ENCODE measurements at places on chromosomes 7 and 10.

- DNase-seq, result no peak
Measured at GRCh38 chr7:46970131-46970430, 611.8 kb downstream of the TNS3 start.

- DNase-seq, result no peak
Measured at GRCh38 chr7:43823941-43824340, 45.4 kb downstream of the MRPS24 start.

DNA sequence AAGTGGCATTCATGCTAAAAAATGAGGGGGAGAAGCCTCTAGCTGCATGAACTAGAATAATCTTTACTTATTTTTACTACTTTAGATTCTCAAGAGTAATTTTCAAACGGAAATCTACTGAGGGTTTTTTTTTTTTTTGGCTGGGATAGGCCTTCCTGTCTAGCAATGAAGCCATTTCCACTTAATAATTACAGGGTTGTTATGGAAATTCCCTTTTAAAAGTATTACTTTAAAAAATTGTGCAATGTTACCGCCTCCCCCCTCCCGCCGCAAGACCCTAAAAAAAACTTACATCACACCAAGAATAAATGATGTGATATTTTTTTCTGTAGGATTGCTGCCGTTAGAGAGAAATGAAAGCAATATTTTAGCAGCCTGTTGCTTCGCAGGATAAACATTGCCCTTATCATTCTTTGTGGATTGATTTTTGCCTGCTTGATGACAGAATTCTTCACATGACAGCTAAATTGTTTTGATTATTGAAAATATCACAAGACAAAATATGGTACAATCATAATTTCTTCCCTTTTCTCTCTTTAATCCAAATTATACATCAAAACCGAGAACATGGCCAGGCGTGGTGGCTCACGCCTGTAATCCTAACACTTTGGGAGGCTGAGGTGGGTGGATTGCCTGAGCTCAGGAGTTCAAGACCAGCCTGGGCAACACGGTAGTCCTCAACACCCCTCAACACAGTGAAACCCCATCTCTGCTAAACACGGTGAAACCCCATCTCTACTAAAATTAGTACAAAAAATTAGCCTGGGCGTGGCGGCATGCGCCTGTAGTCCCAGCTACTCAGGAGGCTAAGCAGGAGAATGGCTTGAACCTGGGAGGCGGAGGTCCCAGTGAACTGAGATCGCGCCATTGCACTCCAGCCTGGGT is 32.8 kb downstream of the ARL4A start:
- peak; percentile 41 for DNase-seq

GRCh38 chr7:148540041-148540738 is 50.4 kb upstream of the C7orf33 start:
- peak; percentile 70 for DNase-seq

GRCh38 chr7:71155236-71155635 is 23.3 kb downstream of the GALNT17 start:
- no peak for DNase-seq

DNA sequence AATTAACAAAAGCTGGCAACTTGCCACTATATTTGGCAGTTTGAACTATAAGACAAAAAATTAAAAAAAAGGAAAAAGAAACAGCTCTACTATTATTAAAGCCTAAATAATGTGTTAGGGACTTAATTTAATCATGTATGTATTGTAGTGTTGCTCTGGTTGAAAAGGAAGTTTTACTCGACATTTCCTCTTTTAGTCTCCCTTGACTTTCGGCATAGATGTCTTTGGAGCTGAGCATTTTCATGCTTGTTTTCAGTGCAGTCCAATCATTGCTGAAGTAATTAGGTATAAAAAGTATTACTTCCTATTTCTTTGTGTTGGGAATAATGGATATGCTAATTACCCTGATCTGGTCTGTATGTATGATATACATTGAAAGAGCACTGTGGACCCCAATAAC is 216.8 kb upstream of the KLF6 start:
- DNase-seq, result no peak

- no peak for DNase-seq
Measured at GRCh38 chr7:76089865-76090475, 42.1 kb downstream of the MDH2 start.

DNA sequence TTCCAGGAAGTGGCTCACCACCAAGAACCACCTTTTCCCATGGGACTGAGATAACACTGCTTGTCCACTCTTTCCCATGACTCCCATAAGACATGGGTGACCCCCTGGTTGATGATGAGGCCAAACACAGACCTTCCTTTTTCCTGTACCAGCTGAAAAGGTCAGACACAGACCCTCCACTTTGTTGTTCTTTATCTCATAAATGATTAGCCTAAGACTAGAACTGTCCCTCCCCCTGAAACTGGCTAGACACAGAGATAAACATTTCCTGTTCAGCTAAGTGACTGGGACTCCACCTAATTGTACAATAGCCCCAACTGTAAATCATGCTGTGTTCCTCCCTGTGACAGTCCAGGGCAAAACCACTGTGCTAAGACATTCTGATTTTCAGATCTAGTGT is 8.2 kb upstream of the NRG3 start:
- no peak for DNase-seq

DNA sequence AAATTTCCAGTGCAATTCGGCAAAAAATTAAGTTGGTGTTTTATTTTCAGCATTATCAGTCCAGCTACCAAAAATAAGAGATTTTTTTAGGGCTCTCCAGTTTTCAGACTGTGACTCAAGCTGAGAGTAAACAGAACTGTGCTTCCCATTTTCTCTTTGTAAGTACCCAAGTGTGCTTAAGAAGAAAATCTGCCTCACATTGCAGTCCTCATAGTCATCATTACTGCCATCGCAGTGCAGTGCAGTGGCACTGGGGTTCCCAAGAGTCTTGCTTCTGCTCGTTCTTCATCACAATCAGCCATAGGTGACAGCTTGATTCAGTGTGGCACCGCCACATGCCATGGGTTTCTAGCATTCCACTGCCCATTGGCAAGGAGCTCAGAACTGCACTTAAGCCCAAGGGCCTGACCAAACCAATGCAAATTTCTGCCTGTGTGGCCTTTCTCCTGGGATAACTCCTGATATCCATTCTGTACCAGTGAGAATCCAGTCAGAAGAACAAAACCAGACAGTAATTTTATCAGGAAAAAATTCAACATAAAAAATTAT is 25.6 kb upstream of the ERCC6 start:
- DNase-seq, result no peak

- DNase-seq, result no peak
Measured at GRCh38 chr7:77561352-77561751, 24.3 kb downstream of the PTPN12 start.

GRCh38 chr10:114044247-114045135 is 825 bp downstream of the ADRB1 start:
- DNase-seq, result no peak

GRCh38 chr10:16809074-16809718 is 8.0 kb downstream of the RSU1 start:
- no peak for DNase-seq

DNA sequence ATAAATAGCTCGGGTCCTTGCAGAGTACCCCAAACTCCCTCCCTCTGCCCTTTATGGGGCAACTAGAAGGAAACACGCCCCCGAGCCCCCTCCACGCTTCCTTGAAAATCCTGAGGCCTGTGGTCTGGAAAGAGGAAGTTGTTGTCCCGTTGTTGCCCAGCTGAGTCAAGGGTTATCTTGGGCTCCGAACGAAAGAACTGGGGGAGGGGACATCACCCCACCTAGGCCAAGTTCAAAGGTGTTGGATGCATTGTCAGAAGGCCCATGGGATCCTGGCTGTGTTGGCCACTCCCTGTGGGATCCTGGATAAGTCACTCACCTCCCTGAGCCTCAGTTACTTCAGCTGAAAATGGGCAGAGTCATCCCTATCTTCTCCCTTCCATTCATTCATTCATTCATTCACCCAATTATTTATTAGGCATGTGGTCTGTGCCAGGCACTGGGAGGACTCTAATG is at the start of gene CCL24:
Gene CCL24, minus strand, starts transcription at position 26 of the 456 bp plus-strand sequence. CDS start 91 bp downstream, outside the sequence.
- DNase-seq, result no peak

- no peak for DNase-seq
Measured at GRCh38 chr7:1713502-1714484, 43.7 kb downstream of the ELFN1 start.

GRCh38 chr10:24622781-24623301 is 100.8 kb downstream of the ARHGAP21 start:
- no peak for DNase-seq

- DNase-seq, result no peak
Measured at GRCh38 chr10:21130683-21131442, 233.8 kb upstream of the NEBL start.

DNA sequence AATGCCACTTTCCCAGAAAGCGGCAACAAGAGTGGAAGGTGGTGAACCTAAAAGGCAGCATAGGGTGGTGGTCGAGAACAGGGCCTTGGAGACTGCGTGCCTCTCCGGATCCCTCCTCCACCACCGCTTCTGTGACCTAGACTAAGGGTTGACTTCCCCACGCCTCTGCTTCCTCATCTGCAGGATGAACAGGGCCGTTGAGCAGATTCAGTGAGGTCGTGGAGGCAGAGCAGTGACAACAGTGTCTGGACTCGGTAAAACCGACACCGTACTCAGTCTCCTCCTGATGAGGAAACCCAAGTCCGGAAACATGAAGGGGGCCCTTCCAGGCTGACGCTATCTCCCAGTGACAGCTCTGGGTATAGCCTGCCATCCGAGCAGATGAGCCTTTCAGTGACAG is 162.6 kb downstream of the CELF2 start:
- DNase-seq, result no peak

- DNase-seq, result no peak
Measured at GRCh38 chr10:49559476-49559875, 20.6 kb upstream of the ERCC6 start.

DNA sequence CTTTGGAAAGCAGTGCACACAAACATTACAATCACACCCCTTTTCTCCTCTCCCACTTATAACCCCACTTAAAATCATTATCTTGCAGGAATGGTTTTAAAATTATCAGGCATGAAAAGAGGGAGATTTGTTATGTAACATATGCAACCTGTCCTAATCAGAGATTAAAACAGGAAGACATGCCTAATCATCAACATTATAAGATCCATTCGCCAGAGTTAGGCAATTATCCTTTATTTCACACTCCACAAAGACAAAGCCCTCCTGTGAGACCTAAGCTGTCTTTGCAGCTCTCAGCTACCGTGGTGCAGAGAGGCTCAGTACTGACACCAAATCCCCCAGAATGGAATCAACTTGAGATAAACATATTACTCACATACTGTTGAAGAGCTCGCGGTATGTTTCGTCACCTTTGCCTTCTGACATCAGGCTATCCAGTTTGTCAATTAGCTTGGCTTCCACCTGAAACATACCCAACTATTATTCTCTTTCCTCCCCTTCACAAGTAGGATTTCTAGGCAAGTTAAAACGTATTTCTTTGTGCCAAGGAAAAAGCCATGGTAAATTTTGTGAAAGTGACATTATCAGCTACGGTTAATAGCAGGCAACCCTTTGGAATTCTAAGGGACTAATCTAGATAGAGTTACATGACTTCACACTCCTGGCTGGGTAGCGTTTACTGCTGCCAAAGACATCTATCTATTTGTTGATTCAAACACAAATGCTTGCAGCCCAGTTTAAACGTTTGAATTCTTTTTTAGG is 226.2 kb upstream of the IMMP2L start:
- no peak for DNase-seq

DNA sequence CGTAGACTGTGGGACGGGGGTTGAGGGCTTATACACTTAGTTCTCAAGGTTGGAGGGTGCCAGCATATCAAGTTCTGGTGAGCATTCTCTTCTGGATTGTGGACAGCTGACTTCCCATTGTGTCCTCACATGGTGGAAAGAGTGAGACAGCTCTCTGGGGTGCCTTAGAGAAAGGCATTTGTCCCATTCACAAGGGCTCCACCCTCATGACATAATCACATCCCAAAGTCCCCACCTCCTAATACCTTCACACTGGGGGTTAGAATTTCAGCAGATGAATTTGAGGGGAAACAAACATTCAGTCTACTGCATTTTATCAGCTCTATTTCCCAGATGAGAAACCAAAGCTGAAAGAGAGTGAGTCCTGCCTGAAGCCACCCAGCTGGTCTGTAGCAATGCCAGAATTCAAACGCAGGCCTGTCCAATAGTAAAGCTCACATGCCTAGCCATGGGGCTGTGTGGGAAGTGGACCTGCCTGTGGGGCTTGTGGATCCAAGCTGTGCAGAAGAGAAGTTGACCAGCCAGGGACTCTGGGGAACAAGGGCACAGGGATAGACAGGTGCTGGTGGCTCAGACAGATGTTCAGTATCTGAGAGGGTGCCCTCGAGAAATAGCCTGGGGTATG is 34.9 kb upstream of the LOXL4 start:
- no peak for DNase-seq

DNA sequence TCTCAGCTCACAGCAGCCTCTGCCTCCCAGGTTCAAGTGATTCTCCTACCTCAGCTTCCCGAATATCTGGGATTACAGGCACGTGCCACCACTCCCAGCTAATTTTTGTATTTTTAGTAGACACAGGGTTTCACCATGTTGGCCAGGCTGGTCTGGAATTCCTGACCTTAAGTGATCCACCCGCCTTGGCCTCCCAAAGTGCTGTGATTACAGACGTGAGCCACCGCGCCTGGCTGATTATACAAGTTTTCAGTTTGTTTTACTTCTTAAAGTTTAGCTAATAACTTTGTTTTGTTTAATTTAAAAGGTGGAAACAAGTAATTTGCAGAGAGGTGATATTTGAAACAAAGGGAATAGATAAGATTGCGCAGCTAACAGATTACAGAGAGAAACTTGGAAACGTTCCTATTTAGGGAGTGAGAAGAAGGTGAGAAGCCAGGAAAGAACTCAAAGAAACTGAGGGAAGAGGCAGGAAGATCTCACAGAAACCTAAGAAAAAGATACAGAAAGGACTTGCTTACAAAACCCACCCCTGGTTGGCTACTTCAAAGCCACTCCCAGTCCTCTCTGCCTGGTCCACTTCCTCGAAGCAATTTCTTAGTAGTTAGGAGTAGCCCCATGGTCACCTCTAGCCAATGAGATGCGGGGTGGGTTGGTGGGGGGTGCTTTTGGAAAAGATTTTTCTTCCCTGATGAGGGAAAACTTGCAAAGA is 15.0 kb upstream of the PDLIM1 start:
- DNase-seq, result peak; percentile 62

DNA sequence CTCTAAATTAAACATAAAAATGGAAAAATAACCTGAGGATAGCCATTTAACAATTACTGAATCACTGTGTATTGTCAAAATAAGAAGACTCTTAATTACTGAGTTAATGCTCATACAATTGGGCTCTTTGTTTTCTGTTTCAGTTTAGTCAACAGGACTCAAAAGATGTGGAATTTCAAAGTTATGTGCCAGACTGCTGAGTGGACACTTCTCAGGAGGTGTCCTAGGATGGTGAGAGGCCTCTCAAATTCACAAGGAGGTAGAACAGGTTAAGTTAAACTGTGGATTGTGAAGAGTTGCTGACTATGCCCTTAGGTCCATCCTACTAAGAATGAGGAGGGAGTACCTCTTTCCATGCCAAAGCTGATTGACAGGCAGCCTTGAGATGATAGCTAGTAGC is 157.7 kb upstream of the CHRM2 start:
- DNase-seq, result no peak

- DNase-seq, result no peak
Measured at GRCh38 chr7:128160296-128160695, 80.8 kb upstream of the LEP start.

- no peak for DNase-seq
Measured at GRCh38 chr7:106779877-106780276, 85.2 kb upstream of the PIK3CG start.
